Right atrium auricular region (tissue), 2 donors: ENCODE measurements at places on chromosomes 6 and 20. TPM values are rescaled to one million over a fixed set of nuclear protein-coding genes. Genes with fewer than 3 reads are reported as not detected.

DNA sequence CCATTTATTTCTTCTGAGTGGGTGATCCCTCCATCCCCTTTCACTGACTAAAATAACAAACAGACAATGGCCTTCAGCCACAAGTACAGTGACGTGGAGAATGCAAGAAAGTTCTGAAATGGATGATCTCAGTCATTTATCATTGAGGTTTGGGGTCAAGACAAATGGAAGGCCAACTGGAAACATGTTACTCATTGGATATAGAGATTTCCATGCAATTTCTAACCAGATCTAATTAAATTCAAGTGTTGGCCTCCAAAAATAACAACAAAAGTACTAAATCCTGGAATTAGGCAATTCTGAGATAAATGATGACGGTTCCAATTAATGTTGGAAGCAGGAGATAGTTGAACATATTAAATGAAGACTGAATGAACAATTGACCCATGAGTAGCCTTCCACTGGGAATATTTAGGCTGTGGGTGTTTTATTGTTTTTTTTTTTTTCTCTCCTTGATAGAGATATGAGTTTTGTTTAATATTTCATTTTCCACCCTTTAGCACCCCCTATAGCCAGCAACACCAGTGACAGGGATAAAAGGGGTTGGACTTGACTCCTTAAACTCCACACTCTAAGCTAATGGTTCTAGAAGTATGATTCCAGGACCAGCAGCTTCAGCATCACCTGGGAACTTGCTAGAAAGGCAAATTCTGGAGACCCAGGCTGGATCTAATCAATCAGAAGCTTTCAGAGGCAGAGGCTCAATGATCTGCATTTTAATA is 112.8 kb downstream of the BCAS1 start:
- no peaks in the 10 kb centered on the region for H3K36me3 ChIP-seq
- no peaks in the 10 kb centered on the region for H3K27me3 ChIP-seq
- H3K27ac ChIP-seq = no peak overlapping the region
- no peaks in the 10 kb centered on the region for H3K4me1 ChIP-seq
- no peak overlapping the region for H3K4me3 ChIP-seq
- DNase-seq = no peak

DNA sequence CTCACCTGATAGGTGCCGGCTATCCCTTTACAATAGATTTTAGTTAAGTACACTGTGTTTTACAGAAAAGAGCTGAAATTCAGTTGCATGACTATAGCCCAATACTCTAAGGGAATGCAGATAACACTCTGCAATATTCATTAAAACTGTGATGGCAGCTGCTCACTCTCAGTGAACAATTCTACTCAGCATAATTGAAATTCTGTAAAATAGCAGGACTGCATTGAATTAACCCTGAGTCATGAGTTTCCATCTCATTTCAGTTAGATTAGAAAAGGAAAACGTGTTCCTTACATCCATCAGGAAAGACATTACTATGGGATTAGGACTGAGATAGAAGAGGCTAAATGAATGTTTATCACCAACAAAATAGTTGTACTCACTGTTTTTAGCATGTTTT is 613.3 kb upstream of the JAG1 start:
- no peaks in the 10 kb centered on the region for H3K36me3 ChIP-seq
- H3K4me1 ChIP-seq = no peaks in the 10 kb centered on the region
- H3K4me3 ChIP-seq = no peak overlapping the region
- no peaks in the 10 kb centered on the region for H3K27me3 ChIP-seq

DNA sequence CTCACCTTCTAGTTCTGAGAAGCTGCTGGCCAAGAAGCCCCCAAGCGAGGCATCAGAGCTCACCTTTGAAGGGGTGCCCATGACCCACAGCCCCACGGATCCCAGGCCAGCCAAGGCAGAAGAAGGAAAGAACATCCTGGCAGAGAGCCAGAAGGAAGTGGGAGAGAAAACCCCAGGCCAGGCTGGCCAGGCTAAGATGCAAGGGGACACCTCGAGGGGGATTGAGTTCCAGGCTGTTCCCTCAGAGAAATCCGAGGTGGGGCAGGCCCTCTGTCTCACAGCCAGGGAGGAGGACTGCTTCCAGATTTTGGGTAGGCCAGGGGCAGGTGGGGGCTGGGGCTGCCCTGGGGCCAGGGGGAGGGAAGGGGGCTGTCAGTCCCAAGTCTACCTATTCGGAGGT is 2.3 kb downstream of the MYLK2 start:
- no peak overlapping the region for H3K27ac ChIP-seq
- no peaks in the 10 kb centered on the region for H3K36me3 ChIP-seq
- no peaks in the 10 kb centered on the region for H3K27me3 ChIP-seq
- no peak overlapping the region for H3K4me3 ChIP-seq

CRISP2 gene
- not detected for total RNA-seq

- no peaks in the 10 kb centered on the region for H3K36me3 ChIP-seq
- H3K27ac ChIP-seq = no peak overlapping the region
- no peaks in the 10 kb centered on the region for H3K4me1 ChIP-seq
- no peaks in the 10 kb centered on the region for H3K27me3 ChIP-seq
- no peak for DNase-seq
Observed at GRCh38 chr6:57074383-57074782, 15.6 kb upstream of the ZNF451 start.

TXLNB gene
- total RNA-seq = 74.7 TPM

- no peak overlapping the region for H3K4me3 ChIP-seq
- DNase-seq = no peak
- no peak overlapping the region for H3K27ac ChIP-seq
- no peaks in the 10 kb centered on the region for H3K27me3 ChIP-seq
Observed at GRCh38 chr6:168376120-168376519, 56.5 kb upstream of the DACT2 start.

- no peak for DNase-seq
- no peaks in the 10 kb centered on the region for H3K4me1 ChIP-seq
- no peaks in the 10 kb centered on the region for H3K36me3 ChIP-seq
- H3K27me3 ChIP-seq = no peaks in the 10 kb centered on the region
- H3K27ac ChIP-seq = no peak overlapping the region
Observed at GRCh38 chr20:8457978-8458377, 325.9 kb downstream of the PLCB1 start.

- no peak for DNase-seq
- H3K4me3 ChIP-seq = no peak overlapping the region
- H3K4me1 ChIP-seq = peaks cover 21% of the 10 kb centered on the region
- no peaks in the 10 kb centered on the region for H3K36me3 ChIP-seq
- H3K27ac ChIP-seq = no peak overlapping the region
- H3K27me3 ChIP-seq = no peaks in the 10 kb centered on the region
Observed at GRCh38 chr20:3771552-3772058, 4.1 kb upstream of the ADISSP start.

CFB gene
- total RNA-seq = 126 TPM

DNA sequence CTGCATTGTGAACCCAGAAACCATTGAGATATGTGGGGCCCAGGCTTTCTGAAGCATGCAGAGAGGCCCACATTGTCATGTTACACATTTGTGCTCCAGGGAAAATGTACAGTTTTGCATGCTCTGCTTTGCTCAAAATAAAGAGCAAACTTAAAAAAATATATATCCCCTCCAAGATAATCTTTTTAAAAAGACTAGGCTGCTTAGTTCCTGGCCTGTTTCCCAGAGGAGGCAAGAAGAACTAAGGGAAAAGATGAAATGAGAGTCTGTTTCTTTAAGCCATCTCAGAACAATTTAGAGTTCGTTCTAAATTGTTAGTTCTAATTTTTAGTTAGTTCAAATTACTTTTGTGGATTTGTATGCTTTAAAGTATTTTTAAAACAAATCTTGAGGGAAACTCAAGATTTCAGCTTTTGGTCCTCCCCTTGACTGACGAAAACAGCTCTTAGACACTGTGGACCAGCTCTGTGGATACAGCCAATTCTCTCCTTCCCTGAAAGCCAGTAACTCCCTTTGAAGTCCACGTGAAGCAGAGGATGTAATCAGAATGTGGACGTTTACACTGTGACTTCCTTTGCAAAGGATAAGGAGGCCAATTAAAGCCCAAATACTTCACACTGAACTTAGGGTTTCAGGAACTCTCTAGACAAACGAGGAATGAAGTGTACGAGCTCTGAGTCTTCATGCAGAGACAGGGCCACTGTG is 84.7 kb downstream of the CD164 start:
- no peaks in the 10 kb centered on the region for H3K27me3 ChIP-seq
- H3K4me1 ChIP-seq = peaks cover 28% of the 10 kb centered on the region
- H3K27ac ChIP-seq = peak overlapping the region; percentile 51
- no peak overlapping the region for H3K4me3 ChIP-seq

TREM2 gene
- total RNA-seq = 1.6 TPM

ZNF184 gene
- total RNA-seq = 3.3 TPM

- H3K4me1 ChIP-seq = peaks cover 12% of the 10 kb centered on the region
- H3K27me3 ChIP-seq = no peaks in the 10 kb centered on the region
- no peak for DNase-seq
Observed at GRCh38 chr6:6546318-6547109, 42.0 kb upstream of the LY86 start.

NINL gene
- total RNA-seq = 4.8 TPM

- H3K27ac ChIP-seq = peak overlapping the region; percentile 48
- DNase-seq = no peak
- H3K4me1 ChIP-seq = peaks cover 27% of the 10 kb centered on the region
- H3K27me3 ChIP-seq = no peaks in the 10 kb centered on the region
Observed at GRCh38 chr6:157763904-157764177, 59.2 kb upstream of the SNX9 start.

DNA sequence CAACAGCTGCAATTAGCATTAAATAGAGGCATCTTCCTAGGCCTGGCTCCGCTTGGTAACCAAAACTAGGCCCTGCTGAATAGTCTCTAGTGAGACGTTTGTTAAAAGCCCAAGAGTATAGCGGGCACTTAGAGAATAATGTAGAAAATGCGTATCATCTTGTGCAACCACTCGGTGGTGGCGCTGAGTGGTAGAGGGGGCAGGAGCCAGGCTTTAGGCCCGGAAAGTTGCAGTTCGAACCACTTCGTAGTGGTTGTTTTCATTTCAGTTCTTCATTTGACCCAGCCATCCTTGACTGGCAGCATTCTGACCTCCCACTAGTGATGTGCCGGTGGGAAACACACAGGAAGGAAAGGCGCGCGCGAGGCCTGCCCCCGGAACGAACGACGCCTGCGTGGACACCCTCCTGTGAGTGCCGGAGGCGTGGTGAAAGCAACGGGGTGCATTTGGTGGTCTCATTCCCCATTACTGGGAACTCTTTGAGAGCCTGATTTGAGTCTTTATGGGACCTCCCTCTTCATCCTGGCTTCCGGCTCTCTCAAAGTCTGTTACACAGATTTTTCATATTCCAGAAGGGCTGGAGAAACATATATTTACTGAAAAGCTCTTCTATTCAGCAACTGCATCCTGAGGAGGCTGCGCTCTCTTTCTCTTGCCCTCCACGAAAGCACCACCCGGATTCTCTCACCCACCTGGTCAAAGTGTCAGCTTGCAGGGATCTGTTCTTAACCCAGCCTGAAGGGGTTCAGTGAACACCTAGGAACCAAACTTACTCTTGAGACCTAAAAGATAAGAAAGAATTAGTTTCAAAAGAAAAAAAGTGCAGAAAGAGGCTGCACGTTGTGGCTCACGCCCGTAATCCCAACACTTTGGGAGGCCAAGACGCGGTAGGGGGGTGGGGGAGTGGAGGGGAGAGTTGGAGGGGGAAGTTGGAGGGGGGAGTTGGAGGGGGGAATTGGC is 18.2 kb downstream of the GPX5 start:
- H3K36me3 ChIP-seq = no peaks in the 10 kb centered on the region
- H3K27me3 ChIP-seq = no peaks in the 10 kb centered on the region
- DNase-seq = no peak
- H3K27ac ChIP-seq = no peak overlapping the region
- no peak overlapping the region for H3K4me3 ChIP-seq
- no peaks in the 10 kb centered on the region for H3K4me1 ChIP-seq

GRCh38 chr6:147000545-147001488 is 203.4 kb upstream of the STXBP5 start:
- H3K4me3 ChIP-seq = no peak overlapping the region
- no peak overlapping the region for H3K27ac ChIP-seq
- H3K36me3 ChIP-seq = no peaks in the 10 kb centered on the region
- no peaks in the 10 kb centered on the region for H3K27me3 ChIP-seq
- no peaks in the 10 kb centered on the region for H3K4me1 ChIP-seq

- no peak overlapping the region for H3K4me3 ChIP-seq
- H3K36me3 ChIP-seq = no peaks in the 10 kb centered on the region
- H3K27ac ChIP-seq = no peak overlapping the region
- no peak for DNase-seq
- H3K27me3 ChIP-seq = no peaks in the 10 kb centered on the region
- no peaks in the 10 kb centered on the region for H3K4me1 ChIP-seq
Observed at GRCh38 chr20:13432126-13432525, 206.6 kb downstream of the TASP1 start.

SLC22A3 gene
- total RNA-seq = 0.48 TPM

DNA sequence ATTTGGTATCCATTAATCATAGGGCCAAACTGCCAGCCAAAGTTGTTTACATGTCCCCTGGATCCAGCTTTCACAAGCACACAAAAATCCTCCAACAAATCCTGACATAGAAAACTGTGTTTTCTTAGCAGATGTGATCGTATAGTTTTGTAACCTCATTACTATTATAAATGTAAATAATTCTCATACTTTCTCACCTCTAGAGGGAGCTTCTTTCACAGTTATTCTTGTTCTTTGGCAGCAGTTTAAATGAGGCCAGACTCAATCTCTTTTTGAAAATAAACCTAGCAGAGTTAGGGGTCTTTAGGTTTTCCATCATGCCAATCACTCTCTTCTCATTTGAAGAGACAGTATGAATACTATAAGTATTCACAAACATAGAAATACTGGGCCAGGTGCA is 17.0 kb upstream of the ZNF318 start:
- no peaks in the 10 kb centered on the region for H3K36me3 ChIP-seq
- DNase-seq = no peak
- H3K27ac ChIP-seq = no peak overlapping the region

DNA sequence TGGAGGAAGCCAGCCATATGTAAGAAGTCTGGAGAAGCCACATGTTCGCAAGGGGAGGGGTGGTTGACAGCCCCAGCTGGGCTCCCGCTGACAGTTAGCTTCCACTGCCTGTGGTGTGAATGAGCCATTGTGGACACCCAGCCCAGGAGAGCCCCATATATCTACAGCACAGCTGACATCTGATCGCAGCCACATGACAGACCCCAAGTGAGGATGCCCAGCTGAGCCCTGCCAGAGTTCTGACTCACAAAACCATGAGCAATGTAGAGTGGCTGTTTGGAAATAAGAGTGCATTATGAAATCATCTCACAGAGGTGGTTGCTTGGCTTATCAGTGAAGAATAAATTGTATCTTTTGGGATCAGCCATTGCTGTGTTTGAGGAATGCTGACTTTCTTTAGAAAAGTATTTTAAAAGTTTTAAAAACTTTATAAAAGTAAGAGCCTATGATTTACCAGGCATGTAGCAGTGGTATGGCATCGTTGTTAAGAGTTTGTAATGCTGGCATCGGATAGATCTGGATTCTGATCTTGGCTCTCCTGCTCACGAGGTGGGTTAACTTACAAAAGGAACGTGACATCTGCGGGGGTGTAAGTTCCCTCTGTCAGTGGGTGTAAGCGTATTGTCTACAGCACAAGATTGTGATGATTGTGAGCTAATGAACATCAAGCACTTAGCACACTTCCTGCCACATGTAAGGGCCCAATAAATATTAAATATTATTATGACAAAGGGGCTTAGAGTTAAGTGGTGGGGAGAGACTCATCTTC is 24.1 kb downstream of the CFAP61 start:
- H3K27ac ChIP-seq = no peak overlapping the region
- no peaks in the 10 kb centered on the region for H3K4me1 ChIP-seq
- no peak for DNase-seq
- no peak overlapping the region for H3K4me3 ChIP-seq
- no peaks in the 10 kb centered on the region for H3K36me3 ChIP-seq

SPATA25 gene
- total RNA-seq = 1.4 TPM

- H3K27me3 ChIP-seq = no peaks in the 10 kb centered on the region
- H3K27ac ChIP-seq = peak overlapping the region; percentile 22
Observed at GRCh38 chr6:108982154-108983113, 112.2 kb downstream of the SESN1 start.
